Adrenal gland (tissue), 19 donors: ENCODE measurements at places on chromosomes 2 and 18.

GRCh38 chr2:239177908-239178307 is 222.9 kb downstream of the HDAC4 start:
- peak; percentile 10 for DNase-seq

DNA sequence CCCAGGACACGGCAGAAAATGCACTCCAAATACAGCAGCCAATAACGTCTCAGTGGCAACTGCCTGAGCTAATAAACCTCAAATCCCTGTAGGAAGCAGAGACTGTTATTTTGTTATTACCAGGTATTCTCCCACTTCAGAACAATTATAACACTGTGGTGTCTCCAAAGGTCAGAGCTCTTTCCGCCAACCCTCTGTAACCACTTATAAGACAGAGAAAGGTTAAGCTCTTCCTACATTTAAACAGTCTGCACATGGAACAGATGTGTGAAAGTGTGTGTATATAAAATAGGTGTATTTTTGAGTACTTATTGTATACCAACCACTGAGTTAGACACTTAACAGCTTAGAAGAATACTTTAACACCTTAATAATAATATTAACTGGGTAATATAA is 64.1 kb downstream of the FBXO15 start:
- no peak for DNase-seq

GRCh38 chr2:240992572-240993291 is 5.7 kb upstream of the SNED1 start:
- no peak for DNase-seq

GRCh38 chr2:168255866-168256265 is 8.5 kb upstream of the STK39 start:
- no peak for DNase-seq

DNA sequence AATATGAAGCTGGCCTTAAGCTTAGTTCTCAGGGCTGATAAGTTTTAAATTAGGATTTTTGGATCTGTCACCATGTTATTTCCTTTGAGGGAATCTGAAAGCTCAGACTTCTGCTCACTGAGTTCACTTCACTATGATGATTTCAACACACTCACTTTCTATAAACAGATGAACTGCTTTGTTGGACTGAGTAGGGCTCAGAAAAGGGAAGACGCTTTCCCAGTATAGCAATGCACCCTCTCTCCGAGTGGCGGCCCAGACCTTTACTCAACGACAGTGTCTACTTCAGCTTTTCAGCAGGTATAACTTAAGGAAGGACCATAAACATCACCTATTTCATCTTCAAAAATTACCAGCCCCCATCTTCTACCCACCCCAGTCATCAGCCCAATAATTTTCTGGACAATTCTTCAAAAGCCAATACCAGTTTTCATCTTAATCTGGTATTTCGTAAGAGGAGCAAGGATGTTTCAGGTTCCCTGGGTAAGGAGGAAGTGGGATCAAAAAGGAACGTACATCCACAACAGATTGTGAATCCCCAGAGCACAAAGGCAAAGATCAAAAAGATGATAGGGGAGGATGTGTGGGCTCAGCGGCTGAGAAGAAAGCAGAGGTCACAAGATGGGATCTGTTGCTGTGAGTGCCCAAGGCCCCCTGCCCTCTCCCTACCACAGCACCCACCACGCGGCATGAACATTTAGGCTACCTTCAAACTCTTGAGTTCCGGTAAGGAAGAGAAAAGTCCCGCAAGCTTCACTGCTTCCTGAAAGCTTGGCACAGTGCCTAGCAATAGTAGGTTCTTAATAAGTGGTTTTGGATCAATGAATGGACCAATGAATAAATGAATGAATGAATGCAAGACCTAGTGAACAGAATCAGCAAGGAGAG is 41.9 kb downstream of the LPIN2 start:
- no peak for DNase-seq

GRCh38 chr2:216151313-216152025 is 42.3 kb downstream of the XRCC5 start:
- no peak for DNase-seq
